ENCODE measurements at places on chromosomes 3 and 15.

DNA sequence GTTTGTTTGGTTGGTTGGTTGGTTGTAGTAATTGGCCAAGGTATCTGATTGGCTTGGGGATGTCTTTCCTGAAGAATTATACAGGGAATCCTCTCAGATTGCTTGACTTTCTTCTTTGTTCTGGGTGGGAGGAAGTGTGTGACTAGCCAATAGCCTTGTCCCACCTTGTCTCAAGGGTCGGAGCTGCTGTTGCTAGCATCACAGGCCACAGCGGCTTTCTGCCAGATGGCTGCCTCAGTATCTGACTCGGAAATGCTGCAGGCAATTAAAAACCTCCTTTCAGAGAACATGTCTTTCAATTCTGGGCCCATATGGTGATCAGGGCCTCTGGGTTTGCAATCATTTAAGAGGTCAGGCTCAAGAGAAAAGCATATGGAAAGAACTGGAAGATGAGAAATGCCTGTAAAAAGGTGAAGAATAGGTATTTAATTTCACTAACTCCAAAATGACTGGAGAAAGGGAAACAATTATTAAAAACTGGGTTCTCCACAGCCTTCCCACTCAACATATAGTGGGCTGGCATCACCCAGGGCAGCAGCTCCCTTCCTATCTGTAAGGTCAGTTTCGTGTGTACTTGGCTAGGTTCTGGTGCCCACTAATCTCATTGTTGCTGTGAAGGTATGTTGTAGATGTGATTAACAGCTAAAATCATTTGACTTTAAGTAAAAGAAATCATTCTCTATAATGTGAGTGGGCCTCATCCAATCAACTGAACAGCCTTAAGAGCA, 32.4 kb downstream of the TGFBR2 start:
- DNase-seq = no peak

GRCh38 chr3:25349095-25349494, 79.0 kb upstream of the RARB start:
- no peak for DNase-seq

DNA sequence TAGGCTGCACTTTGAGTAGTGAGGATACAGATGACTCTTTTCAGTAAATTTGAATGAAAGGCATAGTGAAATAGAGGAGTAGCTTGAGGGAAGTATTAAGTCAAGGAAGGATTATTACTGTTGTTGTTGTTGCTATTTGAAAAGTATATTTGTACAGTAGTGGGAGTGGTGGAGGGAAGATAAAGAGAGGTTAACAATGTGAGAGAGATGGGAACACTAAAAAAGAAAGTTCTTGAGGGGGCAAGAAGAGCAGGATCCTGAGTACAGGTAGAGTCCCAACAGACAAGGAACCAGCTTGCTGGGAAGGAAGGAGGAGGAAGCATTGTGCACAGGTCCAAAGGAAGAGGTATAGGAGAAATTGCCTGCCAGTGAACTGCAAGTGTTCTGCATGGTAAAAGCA, 75.6 kb upstream of the GOLGA8B start:
- no peak for DNase-seq

DNA sequence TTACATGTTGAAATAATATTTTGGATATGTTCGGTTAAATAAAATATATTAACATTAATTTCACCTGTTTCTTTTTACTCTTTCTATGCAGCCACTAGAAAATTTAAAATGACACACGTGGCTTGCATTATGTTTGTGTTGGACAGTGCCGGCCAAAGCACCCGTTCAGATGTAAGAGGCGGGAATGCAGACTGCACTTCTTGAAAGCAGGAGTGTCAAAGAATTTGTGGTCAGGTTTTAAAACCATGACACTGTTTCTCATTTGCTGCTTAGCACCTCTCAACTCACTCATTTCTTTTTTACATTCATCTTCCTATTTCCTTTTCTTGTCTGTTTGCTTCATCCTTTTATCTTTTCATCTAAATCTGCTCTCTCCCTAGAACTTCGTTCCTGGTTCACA, 35.3 kb upstream of the MINAR1 start:
- no peak for DNase-seq

- DNase-seq = no peak
These were observed 32.7 kb downstream of the STARD9 start for GRCh38 chr15:42608110-42608531.

- DNase-seq = no peak
These were observed 34.9 kb downstream of the MORF4L1 start for GRCh38 chr15:78907577-78907976.

DNA sequence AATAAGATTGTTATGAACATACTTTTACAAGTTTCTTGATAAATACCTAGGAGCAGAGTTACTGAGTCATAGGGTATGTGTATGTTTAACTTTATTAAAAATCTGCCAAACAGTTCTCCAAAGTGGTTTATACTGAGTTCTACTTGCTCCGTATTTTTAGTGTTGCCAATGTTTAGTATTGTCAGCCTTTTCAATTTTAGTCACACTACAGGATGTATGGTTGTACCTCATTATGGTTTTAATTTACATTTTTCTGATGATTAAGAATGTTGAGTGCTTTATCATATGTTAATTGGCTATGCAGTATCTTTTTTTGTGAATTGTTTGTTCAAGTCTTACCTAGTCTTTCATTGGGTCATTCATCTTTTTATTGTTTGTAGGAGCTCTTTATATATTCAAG, 4.3 kb downstream of the TMOD3 start:
- DNase-seq = no peak

- no peak for DNase-seq
These were observed 133.1 kb upstream of the LRRN1 start for GRCh38 chr3:3665961-3666640.

DNA sequence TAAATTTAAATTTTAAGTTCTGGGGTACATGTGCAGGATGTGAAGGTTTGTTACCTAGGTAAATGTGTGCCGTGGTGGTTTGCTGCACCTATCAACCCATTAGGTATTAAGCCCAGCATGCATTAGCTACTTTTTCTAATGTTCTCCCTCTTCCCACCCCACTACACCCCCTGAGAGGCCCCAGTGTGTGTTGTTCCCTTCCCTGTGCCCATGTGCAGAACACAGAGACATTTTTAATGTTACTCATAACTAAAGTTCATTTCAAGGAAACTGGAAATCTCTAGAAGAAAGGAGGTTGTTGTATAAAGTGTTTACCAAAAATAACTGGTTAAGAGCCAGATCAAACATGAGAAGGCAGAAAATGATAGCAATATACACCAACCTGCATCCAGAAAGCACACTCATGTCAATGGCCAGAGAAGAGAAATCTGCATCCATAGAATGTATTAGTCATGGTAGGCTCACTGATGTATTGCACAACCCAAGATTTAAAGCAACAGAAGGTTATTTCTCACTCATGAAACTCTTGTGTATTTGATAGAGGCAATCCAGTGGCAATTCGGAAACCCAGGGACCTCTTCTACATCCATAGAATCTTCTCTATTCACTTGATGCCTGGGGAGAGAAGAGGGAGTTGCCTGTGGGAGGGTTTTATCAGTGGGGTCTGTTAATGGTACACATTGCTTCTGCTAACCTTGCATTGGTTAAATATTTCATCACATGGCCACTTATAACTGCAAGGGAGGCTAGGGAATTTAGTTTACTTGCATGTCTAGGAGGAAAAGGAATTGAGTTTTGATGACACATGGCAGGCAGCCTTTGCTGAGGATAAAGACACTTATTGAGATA, 321.9 kb upstream of the RASGRP1 start:
- no peak for DNase-seq

GRCh38 chr3:173711619-173712018, 314.1 kb downstream of the NLGN1 start:
- DNase-seq = no peak

DNA sequence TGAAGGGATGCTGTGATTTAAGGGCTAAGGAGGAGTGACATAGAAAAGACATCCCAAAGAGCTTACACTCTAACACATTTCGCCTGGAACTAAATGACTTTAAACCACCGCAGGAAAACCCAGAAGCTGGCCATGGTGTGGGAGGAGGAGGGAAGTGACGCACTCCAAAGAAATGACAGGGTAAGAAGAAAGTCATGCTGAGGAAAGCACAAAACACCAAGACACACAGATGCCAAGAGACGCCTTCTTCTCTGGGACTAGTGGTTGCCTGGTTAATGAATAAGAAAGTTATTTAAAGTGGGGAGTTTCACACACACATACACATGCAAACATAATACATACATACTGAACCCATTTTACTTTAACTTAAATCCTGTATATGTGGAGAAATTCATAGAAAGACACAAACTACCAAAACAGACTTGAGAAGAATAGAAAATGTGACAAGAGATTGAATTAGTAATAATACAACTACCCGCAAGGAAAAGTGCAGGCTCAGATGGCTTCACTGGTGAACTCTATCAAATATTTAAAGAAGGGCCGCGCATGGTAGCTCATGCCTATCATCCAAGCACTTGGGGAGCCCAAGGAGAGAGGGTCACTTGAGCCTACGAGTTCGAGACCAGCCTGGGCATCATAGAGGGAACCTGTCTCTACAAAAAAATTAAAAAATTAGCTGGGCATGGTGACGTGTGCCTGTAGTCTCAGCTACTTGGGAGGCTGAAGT, 125.5 kb downstream of the NSMCE3 start:
- DNase-seq = no peak

GRCh38 chr3:54312156-54312899, 190.0 kb downstream of the CACNA2D3 start:
- no peak for DNase-seq

GRCh38 chr3:127791221-127791913, 30.9 kb downstream of the MGLL start:
- no peak for DNase-seq

DNA sequence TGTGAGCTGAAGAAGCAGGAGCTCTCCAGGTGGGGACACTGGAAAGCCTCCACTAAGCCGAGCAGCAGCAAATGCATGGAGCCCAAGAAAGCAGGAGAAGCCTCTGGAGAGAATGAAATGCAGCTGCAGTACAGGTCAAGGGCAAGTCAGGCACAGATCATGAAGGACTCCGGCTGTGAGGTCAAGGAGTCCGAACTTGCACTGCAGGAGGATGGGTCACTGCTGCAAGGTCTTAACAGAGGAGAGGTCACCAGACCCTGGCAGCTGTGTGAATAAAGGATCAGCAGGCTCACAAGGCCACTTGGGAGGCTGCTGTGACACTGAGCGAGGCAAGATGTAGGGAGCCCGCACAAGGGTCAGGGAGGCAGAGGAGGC, 24.7 kb upstream of the SLC41A3 start:
- no peak for DNase-seq

DNA sequence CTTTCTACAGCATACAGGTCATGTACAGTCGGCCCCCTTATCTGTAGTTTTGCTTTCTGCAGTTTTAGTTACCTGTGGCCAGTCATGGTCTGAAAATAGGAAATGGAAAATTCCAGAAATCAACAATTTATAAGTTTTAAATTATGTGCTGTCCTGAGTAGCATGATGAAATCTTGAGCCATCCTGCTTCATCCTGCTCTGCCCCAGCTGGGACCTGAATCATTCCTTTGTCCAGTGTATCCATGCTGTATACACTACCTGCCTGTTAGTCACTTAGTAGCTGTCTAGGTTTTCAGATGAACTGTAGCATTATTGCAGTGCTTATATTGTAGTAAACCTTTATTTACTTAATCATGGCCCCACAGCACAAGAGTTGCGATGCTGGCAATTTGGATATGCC, 44.8 kb downstream of the AP4E1 start:
- DNase-seq = no peak

DNA sequence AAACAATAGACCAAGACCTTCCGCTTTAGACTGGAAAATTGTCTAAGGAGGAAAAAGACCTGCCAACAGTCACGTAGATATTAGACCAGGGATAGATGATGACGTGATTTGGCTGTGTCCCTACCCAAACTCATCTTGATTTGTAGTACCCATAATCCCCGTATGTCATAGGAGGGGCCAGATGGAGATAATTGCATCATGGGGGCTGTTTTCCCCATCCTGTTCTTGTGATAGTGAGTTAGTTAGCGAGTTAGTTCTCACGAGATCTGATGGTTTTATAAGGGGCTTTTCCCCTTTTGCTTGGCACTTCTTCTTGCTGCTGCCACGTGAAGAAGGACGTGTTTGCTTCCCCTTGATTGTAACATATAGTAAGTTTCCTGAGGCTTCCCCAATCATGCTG, 31.7 kb upstream of the SUCLG2 start:
- DNase-seq = no peak

GRCh38 chr3:157572559-157573270, 69.5 kb upstream of the VEPH1 start:
- DNase-seq = no peak

GRCh38 chr3:196124608-196125007, 42.7 kb upstream of the TFRC start:
- no peak for DNase-seq

GRCh38 chr3:127377801-127378655, 90.2 kb upstream of the PRR20G start:
- DNase-seq = no peak

- no peak for DNase-seq
These were observed 113.5 kb downstream of the VGLL4 start for GRCh38 chr3:11530153-11530721.

DNA sequence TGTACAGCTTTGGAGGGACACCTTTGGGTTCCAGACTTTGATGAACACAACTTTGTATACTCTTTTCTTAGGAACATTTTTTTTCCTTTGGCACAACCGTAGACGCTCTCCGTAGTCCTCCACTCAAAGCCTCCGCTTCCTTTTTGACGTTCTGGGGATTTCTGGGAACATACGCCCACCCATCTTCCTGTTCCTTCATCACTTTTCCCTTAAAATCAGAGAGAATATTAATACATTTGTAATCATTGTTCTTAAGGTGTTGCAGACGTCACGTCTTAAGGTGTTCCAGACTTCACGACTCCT, 405 bp upstream of the SPG21 start:
- no peak for DNase-seq

DNA sequence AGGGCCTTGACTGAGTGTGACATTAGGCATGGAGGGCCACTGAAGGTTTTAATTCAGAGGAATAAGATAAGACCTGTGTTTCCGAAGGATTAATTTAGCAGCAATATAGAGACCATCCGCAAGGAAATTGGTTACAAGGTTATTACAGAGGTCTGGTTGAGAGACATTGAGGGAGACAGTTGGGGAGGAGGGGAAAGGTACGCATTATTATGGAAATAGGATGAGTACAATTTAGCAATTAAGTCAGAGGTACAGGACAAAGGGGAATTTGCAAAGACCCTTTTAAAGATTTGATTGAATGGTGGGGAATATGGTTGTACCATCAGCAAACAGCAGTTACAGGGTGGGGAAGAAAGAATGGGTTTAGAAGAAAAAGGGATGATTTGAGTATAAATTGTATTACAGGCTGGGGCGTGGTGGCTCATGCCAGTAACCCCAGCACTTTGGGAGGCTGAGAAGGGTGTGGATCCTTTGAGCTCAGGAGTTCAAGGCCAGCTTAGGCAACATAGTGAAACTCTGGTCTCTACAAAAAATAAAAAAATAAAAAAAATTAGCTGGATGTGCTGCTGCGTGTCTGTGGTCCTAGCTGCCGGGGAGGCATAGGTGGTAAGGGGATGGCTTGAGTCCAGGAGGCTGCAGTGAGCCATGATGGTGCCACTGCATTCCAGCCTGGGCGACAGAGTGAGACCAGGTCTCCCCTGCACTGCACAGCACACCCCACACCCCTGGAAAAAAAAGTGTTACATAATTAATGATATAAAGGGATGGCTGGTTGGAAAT, 11.3 kb downstream of the ARL8B start:
- DNase-seq = no peak
